Activated gamma-delta T cell treated with Interleukin-2 at 50 U/mL for 16 hours (primary cell): ENCODE measurements at places on chromosomes 2 and 18.

DNA sequence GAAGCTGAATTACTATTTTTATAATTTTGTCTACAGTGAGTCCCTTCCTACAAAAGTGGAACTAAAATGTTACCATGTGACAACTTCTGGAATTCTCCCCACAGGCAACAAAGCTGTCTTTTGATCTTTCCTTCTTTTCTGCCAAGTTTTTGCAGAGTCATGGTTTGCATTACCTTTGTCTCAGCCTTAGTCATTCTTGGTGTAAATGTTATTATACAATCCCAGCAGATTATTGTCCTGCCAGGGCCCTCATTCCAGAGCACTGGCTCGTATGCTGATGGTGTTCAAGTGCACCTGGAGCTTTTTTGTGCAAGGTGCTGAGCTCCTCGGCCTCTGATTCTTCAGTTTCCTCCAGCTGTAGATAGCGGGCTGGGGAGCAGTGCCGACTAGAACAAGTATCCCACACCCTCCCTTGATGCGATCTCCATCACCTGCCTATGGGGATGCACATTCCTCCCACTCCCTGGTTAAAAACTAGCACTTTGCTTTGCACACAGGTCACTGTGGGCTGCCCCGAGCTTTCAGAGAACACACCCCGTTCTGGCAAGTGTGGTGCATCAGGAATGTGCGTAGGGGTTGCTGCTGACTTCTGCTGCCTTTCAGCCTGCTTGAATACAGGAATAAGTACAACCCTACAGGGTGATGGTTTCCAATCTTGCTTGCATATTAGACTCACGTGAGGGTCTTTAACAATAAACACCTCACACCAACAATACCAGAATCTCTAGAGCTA, 263.6 kb downstream of the RNF144A start:
- no peak for DNase-seq

GRCh38 chr2:73979686-73980085, 5.0 kb upstream of the TET3 start:
- no peak for DNase-seq

DNA sequence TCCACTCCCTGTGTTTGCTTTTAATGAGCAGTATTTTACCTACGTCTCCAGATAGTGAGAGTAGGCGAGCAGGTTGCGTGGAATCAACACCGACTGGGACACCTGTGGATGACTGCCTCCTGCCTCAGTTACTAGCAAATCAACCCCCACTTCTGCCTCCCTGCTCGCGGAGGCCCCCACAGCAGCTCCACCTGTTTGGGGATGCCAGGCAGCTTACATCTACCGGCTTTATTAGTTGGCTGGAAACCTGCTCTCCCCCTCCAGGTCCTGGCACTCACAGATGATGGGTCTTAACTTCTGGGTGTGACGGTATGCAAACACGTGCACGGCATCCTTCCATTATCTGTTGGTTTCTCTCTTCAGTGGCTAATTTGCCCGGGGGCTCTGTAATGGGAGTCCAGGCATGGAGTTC, 164.4 kb upstream of the SESTD1 start:
- DNase-seq: no peak

DNA sequence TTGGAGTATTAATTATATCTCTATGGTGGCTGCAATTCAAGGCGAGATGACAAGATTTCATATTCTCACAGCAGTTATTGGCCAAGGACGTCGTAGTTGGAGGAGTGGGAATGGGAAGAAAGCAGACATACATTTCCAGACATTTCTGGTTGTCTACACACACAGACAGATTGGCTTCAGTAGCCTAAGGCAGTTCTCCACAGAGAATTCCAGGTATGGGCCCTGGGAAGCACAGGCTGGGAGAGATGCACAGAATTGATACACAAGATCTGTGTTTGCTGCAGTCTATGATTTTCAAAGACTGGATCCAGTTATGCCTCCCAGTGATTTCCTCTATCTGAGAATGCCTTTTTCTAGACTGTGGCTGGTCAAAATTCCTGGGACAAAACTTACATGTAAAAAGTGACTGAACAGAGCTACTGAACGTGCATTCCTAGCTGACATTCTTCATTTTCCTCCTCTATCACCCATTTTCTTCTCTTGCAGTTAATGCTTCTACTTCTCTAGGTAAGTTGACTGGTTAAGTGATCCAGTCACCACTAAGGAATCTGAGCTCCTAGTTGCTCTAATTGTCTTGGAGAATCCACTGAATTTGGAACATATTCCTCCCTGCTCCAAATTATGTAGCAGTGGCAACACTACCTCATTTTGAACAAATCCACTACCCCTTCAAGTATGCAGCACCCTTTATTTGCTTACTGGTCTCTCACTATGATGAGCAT, 386.7 kb upstream of the CDH7 start:
- no peak for DNase-seq

- DNase-seq: no peak
These were observed 27.5 kb downstream of the ZNF516 start for GRCh38 chr18:76467371-76468190.

- DNase-seq: no peak
These were observed 21.5 kb upstream of the TXNL4A start for GRCh38 chr18:80009661-80010550.

DNA sequence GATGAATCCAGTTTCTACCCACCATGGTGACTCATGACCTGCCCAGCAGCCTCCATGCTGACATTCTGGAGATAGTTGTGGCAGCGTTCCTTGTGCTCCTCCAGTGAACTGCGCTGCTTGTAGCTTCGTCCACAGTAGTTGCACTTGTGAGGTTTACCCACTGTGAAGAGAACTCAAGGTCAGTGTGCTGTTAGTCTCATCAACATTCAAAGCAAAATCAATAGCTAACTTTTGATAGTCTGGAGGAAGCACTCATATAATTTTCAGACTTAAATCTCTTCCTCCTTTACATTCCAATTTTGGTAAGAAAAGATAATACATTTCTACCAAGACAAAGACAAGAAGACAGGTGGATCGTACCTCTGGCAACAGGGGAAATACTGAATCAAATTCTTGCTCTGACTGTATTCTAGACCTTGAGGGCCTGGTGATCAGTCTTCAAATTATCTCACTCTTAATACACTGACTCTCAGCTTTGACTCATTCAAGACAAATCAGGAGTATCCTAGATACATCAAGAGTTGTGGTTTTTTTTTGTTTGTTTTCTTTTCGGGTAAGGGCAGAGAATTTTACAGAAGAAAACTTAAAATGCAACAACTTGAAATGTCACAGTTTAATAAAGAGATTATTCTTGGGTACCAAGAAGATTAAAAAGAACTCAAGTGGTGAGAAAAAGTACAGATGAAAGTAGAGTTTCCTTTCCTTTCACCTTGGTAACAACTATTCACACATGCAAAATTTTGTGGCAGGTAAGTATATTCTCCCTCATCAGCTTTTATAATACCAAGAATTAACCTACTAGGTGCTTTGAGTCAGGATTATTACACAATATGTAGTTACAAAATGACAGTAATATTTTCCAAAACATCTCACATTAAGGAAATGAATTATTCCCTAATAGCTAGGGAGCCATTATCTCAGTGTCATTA, 129.2 kb downstream of the IKZF2 start:
- DNase-seq: no peak

- no peak for DNase-seq
These were observed 1.7 kb downstream of the LYPD1 start for GRCh38 chr2:132668189-132668823.

GRCh38 chr2:1748741-1749488, 4.6 kb upstream of the PXDN start:
- DNase-seq: no peak

DNA sequence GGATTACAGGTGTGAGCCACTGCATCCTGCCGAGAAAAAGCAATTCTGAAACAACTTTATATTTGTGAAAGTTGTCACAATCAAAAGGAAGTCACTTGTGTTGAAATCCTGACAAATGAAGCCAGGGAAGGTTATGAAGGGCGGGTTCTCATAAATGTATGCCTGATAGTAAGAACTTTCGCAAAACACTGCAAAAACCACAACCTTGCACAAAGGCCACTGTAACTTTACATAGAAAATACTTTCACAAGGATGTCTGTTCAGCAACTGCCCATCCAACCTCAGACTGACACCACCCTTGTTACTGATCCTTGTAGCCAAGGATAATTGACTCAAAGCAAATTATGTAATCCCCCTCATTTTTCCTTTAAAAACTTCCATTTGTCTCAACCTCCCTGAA, 90.6 kb downstream of the SLC4A3 start:
- DNase-seq: no peak

DNA sequence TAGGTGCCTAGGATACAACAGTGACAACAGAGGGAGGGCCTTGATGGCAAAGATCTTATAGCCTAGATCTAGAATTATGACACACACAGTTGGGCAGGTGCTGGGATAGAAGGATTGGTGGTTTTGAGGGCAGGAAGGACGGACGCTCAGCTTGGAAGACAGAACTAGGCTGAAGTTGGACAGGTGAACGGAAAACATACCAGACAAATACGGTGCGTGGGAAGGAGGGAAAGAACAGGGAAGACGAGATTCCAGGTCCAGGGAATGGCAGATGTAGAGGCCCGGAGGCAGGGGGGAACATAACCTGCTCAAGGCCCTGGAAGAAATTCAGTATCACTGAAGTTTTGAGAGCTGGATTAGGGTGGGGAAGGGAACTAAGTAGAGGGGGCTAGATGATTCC, 40.8 kb downstream of the CRACDL start:
- DNase-seq: no peak

- DNase-seq: no peak
These were observed 855.5 kb upstream of the SALL3 start for GRCh38 chr18:78123926-78124797.

- DNase-seq: no peak
These were observed 56.1 kb upstream of the ASAP2 start for GRCh38 chr2:9150568-9150900.

DNA sequence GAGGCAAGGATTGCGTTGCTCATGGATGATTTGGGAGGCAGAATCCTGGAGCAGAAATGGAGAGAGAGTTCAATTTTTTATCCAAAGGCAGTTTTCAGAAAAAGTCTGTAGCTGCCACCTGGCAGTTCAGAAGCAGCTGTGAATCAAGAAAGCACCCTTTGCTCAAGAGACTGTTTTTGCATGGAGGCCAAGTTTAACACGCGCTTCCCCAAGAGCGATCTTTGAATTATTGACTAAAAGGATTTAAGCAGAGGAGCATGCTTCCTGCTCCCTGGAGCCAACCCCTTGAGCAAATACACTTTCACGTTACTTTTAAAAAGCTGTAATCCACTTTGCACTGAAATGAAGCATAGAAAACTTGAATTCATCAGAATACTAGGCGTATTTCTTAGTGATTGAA, 252.4 kb downstream of the RNF144A start:
- DNase-seq: no peak

DNA sequence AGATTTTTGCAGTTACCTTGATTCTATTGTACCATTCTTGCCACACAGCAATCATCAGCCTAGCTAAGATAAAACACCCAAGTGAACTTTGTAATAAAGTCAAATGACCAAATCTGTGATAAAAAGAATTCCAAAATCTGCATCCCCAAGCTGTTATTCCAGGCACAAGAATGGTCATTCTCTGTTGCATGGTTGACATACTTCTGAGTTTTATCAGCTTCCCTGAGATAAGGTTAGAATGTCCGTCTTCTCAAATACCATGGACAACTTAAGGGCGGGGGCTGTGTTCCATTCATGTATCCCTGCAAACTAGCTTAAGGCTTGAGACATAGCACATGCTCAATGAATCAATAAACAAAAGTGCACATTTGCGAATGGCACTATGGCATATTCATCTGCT, 8.1 kb upstream of the BMP10 start:
- no peak for DNase-seq

GRCh38 chr2:237475704-237476141, 11.3 kb upstream of the MLPH start:
- DNase-seq: peak; percentile 20

DNA sequence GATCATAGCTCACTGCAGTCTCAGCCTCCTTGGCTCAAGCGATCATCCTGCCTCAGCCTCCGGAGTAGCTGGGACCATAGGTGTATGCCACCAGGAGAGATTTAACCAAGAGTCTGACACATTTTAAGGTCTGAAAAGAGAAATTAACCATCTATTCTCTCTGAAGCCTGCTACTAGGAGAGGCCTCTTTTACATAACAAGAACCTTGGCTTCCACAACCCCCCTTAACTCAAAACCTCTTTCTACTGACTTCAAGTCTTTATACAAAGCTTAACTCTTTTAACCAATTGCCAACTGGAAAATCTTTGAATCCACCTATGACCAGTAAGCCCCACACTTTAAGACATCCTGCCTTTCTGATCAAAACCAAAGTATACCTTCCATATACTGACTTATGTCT, 279.9 kb upstream of the CELF4 start:
- no peak for DNase-seq

GRCh38 chr2:74739733-74740241, 85.7 kb downstream of the SEMA4F start:
- no peak for DNase-seq

- DNase-seq: no peak
These were observed 1045.7 kb upstream of the CELF4 start for GRCh38 chr18:38611036-38611964.

GRCh38 chr2:189534854-189535832, 45.4 kb downstream of the SLC40A1 start:
- no peak for DNase-seq

DNA sequence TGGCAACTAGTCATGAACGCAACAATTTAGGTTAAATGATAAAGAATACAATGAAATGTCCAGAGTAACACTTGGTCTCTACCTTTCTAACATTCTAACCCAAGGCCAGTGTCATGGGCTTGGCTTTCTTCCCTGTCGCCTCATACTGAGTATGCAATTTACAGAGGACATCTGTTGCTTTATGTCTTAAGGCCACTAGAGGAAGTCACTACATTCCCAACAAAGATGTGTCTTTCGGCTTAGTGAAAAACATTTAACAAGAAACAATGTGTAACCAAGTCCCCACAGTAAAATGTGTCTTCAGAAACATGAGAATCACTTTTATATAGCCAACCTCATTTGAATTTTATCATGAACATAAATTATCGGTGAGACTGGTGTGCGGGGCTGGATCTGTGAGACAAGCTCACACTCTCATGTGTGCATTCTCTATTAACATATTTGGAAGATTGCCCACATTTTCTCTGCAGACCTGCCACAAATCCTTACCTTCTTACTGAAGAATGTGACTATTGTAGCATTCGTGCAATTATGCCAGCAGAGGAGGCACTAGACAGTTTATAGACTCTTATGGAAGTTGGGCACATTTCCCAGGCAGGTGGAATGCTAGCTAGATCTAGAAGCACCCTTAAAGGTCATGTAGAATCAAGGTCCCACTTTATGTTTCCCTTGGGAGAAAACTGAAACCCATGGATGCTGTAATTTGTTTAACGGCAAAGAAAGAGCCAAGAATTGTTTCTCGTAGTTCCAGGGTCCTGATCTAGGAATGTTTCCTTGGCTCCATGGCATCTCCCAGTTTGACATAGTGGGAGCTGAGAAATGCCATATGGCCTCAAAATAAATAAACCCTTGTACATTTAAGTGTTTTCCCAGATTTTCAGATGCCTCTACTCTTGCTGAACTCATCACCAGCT, 101.8 kb downstream of the CD226 start:
- DNase-seq: no peak
